CD4-positive, alpha-beta T cell treated with Interleukin-4 for 1 hour (primary cell): ENCODE measurements at places on chromosomes 16 and 17.

DNA sequence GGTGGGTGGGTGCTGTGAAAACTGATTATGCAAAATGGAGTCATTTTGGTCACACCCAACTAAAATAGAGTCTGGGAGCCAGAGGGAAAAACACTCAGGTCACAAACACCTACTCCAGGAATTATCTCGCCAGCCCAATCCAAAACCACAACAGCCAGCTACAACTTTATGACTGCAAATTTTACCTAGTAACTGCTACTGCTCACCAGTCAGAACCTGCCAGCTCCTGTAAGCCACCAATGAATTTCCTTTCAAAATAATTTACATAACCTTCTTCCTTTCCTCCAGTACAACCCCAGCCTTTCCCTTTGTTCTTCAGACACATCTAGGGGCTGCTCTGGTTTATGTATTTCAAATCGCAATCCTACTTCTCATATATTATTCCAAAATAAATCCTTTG, 52.6 kb upstream of the DYNLRB2 start:
- no peak for DNase-seq

- DNase-seq = no peak
These were observed 409.6 kb upstream of the CDH11 start for GRCh38 chr16:65531475-65531874.

DNA sequence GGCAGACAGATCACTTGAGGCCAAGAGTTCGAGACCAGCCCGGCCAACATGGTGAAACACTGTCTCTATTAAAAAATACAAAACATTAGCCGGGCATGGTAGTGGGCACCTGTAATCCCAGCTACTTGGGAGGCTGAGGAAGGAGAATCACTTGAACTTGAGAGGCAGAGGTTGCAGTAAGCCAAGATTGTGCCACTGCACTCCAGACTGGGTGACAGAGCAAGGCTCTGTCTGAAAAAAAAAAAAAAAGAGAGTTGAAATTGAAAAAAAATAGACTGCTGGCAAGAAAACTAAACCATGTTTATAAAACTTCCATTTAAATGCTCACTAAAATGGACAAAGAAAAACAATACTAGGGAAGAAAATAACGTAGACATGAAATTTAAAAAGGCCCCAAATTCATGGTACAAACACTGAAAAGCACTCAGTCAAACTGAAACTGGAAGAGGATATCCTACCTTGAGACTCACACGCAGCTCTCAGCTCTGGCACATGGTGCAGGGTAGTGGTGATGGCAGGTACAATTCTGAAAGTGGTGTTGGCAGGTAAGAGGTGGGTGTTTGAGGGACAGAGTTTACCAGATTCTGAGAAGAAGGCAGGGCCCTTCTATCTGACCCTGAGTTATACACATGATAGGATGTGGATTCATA, 19.3 kb downstream of the CNTROB start:
- DNase-seq = peak; percentile 12

DNA sequence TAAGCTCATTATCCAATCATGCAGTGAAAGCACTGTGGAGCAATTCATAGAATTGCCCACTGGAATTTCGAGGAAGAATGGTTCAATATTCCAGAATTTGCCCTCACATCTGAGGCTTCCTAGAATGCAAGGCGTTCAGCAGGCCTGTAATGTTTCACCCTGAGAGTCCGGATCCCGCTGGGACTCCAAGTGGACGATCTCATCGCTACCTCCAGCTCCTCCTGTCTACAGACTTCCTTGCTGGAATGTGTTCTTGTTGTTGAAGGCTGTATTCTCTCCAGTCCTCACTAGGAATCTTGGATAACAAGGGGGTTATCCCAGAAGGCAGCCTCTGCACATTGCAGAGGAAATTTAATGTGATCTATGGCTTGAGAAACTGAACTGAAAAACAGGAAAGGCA, 7.8 kb downstream of the SLC47A1 start:
- no peak for DNase-seq

DNA sequence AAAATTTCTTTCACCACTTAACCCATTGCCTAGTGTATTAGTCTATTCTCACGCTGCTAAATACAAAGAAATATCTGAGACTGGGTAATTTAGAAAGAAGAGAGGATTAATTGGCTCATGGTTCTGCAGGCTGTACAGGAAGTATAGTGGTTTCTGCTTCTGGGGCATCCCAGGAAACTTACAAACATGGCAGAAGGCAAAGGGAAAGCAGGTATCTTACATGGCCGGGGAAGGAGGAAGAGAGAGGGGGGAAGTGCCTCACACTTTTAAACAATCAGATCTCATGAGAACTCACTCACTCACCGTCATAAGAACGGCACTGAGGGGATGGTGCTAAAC, 931.4 kb upstream of the SOX9 start:
- DNase-seq = no peak

GRCh38 chr16:15487336-15488284, 53.2 kb downstream of the BMERB1 start:
- no peak for DNase-seq

GRCh38 chr16:54402270-54402669, 115.7 kb upstream of the IRX3 start:
- DNase-seq = no peak

DNA sequence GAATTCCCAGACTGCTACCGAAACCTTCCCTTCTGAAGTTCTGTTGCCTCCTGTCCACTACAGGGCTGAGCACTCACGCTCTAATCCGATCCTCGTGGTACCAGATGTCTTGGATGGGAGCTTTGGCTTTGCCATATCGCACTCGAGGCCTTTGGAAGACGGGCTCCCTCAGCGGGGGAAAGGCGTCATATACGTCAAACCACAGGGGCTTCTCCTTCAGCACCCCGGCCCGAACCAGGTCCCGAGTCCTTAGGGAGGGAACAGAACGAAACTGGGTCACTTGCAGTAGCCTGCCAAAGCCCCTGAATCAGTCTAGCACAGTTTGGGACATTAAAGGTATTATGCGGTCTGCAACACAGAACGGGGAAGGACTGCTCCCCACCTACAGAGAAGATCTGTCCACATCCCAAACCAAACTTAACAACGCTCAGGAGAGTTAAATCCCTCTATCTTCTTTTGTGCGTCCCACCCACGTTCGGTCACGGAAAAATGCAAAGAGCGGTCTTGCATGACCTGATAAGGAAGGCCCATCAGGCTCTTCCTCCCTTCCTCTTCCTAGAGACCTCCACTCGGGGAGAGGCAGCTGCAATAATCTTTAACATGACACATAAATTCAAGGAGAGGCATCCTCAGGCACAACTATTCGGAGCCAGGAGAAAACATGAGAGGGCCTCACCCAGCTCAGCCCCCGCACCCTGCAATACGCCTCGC, 526 bp downstream of the MRPS23 start:
- DNase-seq = no peak

- DNase-seq = no peak
These were observed 91.4 kb upstream of the TBX2 start for GRCh38 chr17:61307905-61308886.

DNA sequence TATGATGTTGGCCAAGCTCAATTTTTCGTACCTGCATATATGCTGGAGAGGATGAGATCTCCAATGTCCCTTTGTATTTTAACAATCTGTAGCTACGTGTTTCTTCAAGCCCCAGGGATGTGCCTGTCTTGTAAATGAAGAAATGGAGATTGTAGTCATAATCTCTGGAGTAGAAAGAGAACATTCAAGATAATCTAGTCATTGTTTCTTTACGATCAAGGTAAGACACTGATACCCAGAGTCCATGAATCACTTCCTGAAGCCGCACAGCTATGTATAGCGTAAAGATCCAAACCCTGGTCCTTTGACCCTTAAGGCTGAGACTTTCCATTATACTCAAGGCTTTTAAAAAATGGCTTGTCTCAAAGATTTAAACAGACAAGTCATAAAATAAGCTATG, 205.5 kb downstream of the HS3ST3B1 start:
- DNase-seq = no peak

- no peak for DNase-seq
These were observed 24.3 kb downstream of the CDK12 start for GRCh38 chr17:39485555-39485954.

- no peak for DNase-seq
These were observed 11.2 kb upstream of the CEP20 start for GRCh38 chr16:15899538-15900100.

- no peak for DNase-seq
These were observed 5.9 kb upstream of the UBE2O start for GRCh38 chr17:76458580-76459490.

DNA sequence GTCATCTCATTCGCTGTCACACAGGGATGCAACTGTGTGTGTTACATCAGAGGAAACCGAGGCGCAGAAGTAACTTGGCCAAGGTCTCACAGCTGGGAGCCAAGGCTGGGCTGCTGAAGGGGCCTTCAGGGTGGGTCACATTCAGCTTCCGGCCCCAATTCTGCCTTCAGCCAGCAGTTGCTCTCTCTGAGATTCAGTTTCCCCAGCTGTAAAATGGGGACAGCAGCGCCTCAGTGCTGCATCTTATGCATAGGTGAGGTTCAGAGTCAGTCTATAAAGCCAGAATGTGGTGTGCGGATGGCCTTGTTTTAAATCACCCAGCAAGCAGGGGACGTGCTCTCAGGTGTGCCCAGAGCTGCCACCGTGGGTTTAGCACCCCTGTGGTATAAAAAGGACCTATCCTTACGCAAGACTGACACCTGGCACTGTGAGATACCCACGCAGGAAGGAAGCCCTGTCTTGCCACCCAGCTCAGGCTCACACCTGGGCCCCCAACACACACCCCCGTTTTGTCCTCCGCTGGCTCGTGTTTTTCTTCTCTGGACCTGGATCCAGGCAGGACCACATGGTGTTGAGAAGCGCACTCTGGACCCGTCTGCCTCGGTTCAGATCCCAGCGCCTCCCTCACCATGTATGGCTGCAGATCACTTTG, 94.6 kb upstream of the GSE1 start:
- DNase-seq = peak; percentile 21

GRCh38 chr17:77802333-77802615, 156.2 kb upstream of the TNRC6C start:
- no peak for DNase-seq
